ENCODE measurements at places on chromosomes 6 and 20.

DNA sequence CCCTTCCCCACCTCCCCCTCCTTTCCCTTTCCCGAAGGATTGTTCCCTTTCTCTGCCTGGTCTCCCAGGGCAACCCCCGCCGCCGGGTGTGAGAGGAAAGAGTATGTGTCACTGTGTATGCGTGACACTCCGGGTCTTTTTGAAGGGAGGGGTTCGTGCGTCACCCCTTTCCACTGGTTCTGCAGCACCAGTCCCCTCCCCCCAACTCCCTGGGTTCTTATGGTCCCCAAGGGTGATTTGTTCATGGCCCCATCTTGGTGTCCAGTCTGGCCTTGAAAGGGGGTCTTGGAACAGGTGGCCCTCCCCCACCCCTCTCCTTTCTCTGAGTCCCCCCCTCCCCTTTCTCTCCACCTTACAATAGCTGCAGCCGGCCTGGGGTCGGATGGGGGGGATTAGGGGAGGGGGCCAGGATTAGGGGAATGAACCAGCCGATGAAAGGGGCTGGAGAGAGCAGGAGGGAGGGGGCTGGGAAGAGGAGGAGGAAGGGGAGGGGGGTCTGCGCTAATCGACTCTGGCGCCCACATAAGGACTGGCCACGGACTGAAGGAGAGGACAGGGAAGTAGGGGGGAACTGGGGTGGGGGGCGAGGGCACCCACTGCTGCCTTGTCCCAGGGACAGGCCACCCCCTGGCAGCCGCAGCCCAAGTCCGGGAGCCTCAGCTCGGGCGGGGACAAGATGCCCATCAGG lies 1.3 kb upstream of the RING1 start:
- peak; percentile 68 for DNase-seq

DNA sequence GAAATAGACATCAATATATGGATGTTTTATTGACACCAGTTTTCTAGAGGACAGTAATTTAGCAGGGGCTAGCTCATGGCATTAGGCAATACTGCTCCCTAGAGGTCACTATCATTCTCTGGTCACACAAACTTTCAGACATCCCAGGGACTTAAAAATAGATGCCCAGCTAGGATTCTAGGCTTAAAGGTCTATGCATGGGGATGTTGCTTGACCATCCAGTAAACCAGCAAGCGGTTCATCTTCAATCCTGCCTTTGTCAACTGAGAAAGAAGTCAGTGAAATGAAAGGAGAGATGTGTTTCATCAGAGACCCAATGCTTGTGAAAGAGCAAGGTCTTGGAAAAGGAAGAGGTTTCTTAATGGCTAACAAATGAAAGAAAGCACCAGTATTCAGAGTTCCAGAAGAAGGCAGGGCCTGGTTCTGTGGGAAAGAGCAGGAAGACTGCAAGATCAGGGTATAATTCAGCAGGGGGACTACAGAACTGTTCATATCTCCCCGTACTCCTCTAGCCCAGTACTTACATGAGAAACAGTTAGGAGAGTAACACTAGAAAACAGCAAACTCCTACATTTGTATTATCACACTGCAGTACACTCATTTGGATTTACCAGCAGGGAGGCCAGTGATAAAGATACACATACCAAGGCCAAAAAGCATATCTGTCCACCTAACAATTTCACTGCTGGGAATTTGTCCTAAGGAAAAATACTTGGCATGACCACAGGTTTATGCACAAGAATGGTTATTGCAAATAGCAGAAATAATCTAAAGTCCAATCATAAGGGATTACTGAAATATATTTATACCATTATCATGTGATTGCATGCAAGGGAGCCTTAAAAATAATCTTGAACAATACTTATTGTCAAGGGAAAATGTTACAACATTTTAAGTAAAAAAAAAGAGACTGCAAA lies 151.4 kb upstream of the LAMA2 start:
- no peak for DNase-seq

GRCh38 chr20:18851629-18852028 lies 38.0 kb downstream of the SCP2D1 start:
- DNase-seq: no peak

- no peak for DNase-seq
Measured at GRCh38 chr6:155183095-155183494, 80.7 kb upstream of the CLDN20 start.

DNA sequence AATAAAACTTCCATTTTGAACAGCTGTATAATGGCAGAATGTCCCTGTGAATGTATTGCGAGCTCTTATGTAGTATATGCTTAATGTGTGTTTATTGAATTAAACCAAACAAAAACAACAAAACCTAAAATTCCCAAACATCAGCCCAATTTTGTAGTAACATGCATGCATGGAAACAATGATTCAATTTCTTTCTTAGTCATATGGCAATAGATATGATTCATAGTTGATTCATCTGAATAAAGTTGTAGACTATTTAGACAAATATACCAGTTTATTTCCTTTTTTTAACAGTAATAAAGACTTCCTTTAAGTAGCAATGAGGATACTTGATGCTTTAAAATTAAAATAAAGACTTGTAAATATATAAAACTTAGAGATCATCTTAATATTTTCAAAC lies 670.6 kb downstream of the CD109 start:
- DNase-seq: no peak
